ENCODE measurements at places on chromosomes 11 and 22. TPM values are rescaled to one million over a fixed set of nuclear protein-coding genes. Genes with fewer than 3 reads are reported as not detected.
A peak's percentile ranks its signal among the peaks of the same experiment; 100 is the strongest.

RRP7A gene
- 26.4 TPM for total RNA-seq

GSTT2 gene
- not detected for total RNA-seq

OR2AT4 gene
- total RNA-seq: not detected

DNA sequence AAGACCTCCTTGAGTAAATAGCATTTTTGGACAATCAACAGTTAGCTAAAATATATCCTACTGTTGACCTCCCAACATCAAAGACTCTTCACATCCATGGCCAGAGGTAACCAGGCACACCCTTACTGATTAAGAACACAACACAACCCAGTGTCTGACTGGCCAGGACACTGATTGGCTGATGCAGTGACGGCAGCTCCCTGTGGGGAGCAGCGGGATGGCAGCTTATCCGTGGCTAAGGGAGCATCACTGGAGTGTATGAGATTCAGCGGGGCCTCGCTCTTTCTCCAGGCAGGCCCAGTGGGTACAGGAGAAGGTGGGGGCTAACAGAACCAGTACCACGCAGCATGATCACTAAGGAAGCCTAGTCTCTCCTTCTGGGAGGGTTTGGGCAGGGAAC lies 10.3 kb upstream of the IL2RB start:
- DNase-seq: peak; percentile 15

DNA sequence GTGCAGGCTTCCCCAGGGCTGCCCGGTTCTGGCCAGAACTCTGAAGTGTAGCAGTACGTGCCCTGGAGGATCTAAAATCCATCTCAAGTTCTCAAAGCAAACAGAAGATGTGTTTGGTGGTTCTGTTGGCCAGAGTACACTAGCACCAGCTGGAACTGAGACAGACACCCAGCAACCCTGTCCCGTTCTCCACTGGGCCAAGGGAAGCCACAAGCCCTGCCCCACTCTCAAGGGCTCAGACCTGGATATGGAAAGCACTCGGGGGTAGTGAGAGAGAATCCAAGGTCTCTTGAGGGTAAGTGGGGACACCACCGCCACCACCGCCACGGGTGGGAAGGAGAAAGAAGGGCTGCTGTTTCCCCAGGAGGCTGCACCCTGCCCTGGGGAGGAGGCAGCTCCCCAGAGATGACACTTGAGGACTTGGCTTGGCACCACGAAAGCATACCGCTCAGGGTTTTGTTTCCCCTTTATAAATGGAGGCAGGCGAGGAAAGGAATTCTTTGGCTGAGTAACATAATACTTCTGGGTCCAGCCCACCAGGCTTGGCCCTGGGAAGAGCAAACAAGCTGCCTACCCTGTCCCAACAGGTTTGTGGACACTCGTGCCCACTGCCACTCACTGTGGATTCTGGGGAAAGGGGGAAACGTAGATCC lies 56.1 kb upstream of the POU2AF1 start:
- DNase-seq: no peak

DNA sequence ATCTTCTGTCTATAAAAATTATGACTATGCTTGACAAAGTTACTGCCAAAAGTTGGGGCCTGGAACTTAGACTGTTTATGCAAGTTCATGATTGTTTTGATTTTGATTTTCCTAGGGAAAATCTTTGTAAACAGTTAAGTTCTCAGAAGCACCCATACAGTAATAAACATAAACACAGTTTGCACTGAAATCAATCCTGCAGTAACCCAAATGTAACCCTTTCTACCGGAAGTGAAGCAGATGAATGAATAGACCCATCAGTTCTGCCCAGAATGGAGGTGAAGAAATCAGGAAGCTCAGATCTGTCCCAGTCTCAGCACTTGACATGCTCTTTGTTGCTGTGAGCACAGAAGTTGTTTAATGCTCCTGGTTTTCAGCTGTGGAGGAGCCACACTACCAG lies 24.6 kb upstream of the C11orf96 start:
- no peak for DNase-seq

DNA sequence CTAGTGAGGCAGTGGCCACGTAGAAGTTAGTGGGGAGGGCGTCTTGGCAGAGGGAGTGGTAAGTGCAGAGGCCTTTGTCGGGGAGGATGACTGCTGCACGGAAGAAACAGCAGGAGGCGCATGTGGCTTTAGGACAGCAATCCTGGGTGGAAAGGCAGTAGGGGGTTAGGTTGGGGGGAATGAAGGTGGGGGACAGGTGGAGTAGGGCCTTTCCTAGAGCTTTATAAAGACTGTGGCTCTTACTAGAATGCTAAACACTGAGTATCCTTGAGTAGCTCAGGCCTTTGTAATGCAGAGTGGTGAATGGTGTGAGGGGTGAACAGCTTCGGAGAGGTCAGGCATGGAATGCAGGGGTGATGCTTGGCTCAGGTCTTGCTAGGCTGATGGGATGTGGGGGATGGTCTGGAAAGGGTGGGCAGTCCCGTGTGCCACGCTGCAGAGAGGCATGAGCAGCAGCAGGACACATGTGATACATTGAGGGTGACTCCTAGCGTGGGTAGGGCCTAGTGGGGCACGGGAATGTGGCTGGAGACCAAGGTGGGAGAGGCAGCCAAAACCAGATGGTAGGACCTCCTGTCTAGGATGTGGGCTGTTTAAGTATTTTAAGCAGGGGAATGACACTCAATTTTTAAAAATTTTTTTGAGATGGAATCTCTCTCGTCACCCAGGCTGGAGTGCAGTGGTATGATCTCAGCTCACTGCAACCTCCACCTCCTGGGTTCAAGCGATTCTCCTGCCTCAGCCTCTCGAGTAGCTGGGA lies 19.2 kb downstream of the AP2A2 start:
- no peak for DNase-seq
